ENCODE measurements at places on chromosomes 11 and 22. TPM values are rescaled to one million over a fixed set of nuclear protein-coding genes. Genes with fewer than 3 reads are reported as not detected.

DNA sequence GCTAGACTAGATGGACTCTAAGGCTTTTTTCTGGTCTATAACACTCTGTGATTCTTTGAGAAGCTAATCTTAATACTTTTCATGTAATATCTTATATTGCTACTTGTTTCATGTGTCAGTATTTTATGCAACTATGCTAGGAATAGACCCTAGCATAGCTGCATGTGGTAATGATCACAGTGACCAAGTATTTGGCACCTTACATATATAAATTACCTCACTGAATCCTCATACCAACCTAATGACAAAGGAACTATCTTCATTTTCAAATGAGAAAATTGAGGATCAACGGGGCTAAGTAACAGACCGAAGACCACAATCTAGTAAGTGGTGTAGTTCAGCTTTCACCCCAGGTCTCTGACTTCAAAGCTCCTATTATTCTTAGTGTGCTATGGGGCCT lies 327.3 kb upstream of the PITPNB start:
- no peaks in the 10 kb centered on the region for H3K4me1 ChIP-seq
- H3K36me3 ChIP-seq: no peaks in the 10 kb centered on the region
- no peak overlapping the region for H3K4me3 ChIP-seq
- H3K27ac ChIP-seq: no peak overlapping the region
- no peaks in the 10 kb centered on the region for H3K27me3 ChIP-seq

- no peak overlapping the region for H3K4me3 ChIP-seq
- H3K36me3 ChIP-seq: no peaks in the 10 kb centered on the region
- no peaks in the 10 kb centered on the region for H3K4me1 ChIP-seq
Measured at GRCh38 chr22:22576244-22576988, 17.4 kb upstream of the PRAME start.

DNA sequence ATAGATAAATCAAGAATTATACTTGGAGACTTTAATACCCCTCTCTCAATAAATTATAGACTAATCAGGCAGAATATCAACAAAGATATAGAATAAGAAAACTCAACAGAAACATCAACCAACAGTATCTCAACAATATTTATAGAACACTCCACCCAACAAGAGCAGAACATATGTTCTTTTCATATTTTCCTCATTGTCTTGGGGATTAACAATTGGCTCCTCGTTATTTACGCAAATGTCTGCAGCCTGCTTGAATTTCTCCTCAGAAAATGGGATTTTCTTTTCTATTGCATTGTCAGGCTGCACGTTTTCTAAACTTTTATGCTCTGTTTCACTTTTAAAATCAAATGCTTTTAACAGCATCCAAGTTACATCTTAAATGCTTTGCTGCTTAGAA lies 37.0 kb upstream of the FBLN1 start:
- no peaks in the 10 kb centered on the region for H3K36me3 ChIP-seq
- H3K4me1 ChIP-seq: no peaks in the 10 kb centered on the region
- H3K4me3 ChIP-seq: no peak overlapping the region
- H3K27me3 ChIP-seq: no peaks in the 10 kb centered on the region

DNA sequence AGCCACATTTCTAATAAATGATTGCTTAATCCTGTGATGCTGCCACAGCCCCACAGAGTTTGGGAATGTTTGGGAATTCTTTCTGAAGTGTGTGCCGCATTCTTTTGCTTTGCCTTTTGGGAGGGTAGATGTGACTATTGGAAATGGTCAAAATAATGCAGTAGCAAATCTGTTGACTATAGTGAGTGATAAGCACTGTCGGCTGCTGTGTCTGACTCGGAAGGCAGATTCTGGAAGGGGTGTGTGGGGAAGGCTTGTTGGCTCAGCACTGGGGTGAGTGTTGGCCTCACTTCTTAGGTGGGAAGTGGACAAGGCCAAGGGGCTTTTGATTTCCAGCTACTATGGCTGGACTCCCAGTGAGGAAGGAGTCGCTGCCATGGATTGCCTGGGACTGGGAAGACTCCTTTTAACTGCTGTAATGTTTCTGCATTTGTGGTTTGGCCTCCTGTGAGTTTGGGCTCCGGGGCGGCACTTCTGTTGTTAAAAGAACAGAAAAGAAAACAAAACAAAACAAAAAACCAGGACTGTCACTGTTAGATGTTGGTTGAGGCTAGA lies 20.1 kb downstream of the ZBTB16 start:
- no peaks in the 10 kb centered on the region for H3K27me3 ChIP-seq
- peaks cover 20% of the 10 kb centered on the region for H3K36me3 ChIP-seq
- peaks cover 60% of the 10 kb centered on the region for H3K4me1 ChIP-seq
- no peak for DNase-seq
- peak overlapping the region; percentile 79 for H3K27ac ChIP-seq

DNA sequence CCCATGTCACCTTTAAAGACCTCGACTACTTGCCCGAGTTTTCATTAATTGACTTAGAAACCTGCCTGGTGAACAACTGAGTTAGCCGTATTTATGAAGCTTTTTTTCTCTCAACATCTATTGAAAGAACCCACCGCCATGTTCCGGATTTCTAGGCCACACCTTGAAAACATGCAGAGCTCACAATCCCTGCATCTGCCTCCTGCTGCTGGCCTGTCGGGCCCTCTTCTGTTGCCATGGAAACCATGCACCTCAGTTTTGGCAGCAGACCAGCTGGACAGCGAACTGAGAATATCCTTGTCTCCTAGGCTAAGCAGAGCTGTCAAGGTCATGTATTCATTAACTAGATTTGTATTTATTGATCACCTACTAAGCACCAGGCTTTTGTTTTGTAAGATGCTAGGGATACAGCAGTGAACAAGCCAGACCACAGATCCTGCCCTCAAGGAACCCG lies 4.3 kb upstream of the PATZ1 start:
- DNase-seq: no peak
- no peak overlapping the region for H3K27ac ChIP-seq
- H3K36me3 ChIP-seq: no peaks in the 10 kb centered on the region
- peaks cover 19% of the 10 kb centered on the region for H3K4me1 ChIP-seq
- H3K4me3 ChIP-seq: no peak overlapping the region
- H3K27me3 ChIP-seq: no peaks in the 10 kb centered on the region

DNA sequence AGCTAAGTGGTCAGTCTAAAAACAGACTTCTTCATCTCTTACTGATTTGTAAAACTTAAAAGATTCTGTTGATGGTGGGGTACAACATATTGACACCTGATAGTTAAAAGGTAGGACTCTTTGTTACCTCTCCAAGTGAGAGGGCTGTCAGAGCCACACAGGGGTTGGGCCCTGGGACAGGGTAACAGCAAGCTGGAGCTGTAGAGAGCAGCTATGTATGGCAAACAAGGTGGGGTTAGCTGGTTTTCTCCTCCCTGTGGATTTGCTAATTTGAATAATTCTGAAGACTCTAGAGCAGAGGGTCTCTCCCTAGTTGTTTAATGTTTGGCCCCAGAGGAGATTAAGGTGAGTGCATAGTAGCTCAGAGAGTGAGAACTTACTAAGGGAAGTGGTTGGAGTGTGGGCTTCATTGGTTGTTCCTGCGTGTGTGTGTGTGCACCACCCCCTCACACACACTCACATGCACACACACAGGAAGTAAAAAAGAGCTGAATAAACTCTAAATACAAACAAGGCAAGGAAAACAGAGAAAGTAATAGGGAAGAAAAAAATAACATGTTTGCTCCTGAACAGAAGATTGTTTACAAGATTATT lies 9.2 kb upstream of the GAS2 start:
- H3K4me3 ChIP-seq: no peak overlapping the region
- H3K4me1 ChIP-seq: no peaks in the 10 kb centered on the region
- no peaks in the 10 kb centered on the region for H3K27me3 ChIP-seq
- no peak overlapping the region for H3K27ac ChIP-seq
- DNase-seq: no peak

DNA sequence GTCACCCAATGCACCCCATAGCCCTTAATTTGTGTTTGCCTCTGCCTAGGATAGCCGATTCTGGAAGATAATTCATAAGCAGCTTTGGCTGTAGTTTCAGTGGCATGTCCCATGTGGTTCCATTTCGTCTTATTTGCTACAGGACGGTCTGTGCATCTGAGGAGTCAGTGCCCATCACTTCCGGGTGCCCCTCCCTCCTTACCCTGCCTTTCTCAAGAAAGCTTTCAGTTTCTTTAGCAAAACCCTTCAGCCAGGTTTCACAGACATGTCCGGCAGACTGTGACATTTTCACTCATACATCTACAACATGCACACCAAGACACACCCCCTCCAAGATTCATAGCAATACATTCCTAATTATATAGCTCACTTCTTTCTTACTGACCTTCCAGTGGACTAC lies 14.3 kb downstream of the TP53AIP1 start:
- peak; percentile 77 for DNase-seq
- no peaks in the 10 kb centered on the region for H3K36me3 ChIP-seq
- no peaks in the 10 kb centered on the region for H3K27me3 ChIP-seq
- H3K4me3 ChIP-seq: peak overlapping the region; percentile 35

DNA sequence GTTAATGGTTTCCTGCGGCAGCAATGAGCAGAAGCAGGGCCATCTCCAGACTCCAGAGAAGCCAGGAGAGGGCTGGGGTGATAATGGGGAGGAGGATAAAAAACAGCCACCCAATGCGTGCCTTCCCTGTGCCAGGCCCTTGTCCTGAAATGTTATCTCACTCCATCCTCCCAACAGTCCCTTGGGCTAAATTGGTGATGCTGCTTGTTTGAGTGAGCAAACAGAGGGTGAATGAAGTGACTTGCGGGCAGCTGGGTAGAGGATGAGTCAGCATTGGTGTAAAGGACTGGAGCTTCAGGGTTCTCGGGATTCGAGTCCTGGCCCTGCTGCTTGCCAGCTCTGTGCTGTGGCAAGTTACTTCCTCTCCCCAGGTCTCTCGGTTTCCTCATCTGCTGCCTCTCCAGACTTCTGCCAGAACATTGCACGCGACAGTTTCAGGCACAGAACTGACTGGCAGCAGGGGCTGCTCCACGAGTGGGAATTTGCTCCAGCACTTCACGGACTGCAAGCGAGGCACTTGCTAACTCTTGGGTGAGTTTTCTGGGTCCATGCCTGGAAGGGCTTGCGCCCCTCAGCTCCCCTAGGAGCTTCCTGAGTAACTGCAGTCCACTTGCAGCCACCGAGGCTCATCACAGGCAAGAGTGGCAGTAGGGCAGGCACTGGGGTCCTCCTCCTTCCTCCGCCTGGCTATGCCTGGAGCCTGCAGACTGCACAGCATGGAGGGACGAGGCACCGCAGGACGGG lies at the start of gene P2RY6:
P2RY6 (plus strand) TSS at position 403 of the 744 bp plus-strand sequence. CDS start 24,181 bp downstream, outside the sequence.
- H3K4me3 ChIP-seq: peak within 1 kb of the TSS; percentile 65
- DNase-seq: no peak
- H3K36me3 ChIP-seq: no peaks in the 10 kb centered on the region
- H3K4me1 ChIP-seq: peaks cover 10% of the 10 kb centered on the region

DNA sequence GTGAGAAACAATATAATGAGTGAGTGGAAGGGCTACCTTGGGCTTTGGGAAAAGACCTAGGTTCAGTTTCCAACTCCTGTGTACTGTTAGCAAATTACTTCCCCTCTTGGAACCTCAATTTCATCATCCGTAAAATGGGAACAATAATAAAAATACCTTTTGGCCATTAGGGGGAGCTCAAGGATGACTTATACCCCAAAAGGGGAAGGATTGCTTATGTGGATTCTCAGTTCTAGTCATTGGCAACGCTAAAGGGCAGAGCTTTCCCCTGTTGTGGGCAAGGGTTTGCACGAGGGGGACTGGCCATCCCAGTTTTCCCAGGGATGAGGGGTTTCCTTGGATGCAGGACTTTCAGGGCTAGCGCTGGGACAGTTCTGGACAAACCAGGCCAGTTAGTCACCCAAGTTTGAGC lies 3.1 kb upstream of the COMMD9 start:
- H3K4me1 ChIP-seq: peaks cover 8% of the 10 kb centered on the region
- H3K27ac ChIP-seq: no peak overlapping the region
- no peaks in the 10 kb centered on the region for H3K36me3 ChIP-seq
- H3K27me3 ChIP-seq: no peaks in the 10 kb centered on the region
- DNase-seq: no peak

DNA sequence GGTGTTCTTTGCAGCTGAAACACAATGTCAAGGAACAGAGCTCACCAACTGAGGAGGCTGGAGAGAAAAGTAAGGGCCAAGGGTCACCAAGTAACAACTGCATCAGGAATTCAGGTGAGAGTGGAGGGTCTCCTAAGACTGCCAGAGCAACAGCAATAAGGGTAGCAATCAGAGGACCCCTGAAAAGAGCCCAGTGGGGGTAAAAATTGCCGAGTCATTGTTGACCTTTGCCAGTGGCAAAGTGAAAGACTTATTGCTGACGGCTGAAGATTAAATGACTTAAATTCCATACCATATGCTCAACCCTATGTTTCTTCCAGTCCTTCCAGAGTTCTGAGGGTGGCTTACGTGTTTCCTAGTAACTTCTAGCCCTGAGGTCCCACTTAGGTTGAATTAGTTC lies 51.9 kb upstream of the ARHGAP42 start:
- no peak overlapping the region for H3K27ac ChIP-seq
- H3K27me3 ChIP-seq: no peaks in the 10 kb centered on the region
- H3K4me3 ChIP-seq: no peak overlapping the region

DNA sequence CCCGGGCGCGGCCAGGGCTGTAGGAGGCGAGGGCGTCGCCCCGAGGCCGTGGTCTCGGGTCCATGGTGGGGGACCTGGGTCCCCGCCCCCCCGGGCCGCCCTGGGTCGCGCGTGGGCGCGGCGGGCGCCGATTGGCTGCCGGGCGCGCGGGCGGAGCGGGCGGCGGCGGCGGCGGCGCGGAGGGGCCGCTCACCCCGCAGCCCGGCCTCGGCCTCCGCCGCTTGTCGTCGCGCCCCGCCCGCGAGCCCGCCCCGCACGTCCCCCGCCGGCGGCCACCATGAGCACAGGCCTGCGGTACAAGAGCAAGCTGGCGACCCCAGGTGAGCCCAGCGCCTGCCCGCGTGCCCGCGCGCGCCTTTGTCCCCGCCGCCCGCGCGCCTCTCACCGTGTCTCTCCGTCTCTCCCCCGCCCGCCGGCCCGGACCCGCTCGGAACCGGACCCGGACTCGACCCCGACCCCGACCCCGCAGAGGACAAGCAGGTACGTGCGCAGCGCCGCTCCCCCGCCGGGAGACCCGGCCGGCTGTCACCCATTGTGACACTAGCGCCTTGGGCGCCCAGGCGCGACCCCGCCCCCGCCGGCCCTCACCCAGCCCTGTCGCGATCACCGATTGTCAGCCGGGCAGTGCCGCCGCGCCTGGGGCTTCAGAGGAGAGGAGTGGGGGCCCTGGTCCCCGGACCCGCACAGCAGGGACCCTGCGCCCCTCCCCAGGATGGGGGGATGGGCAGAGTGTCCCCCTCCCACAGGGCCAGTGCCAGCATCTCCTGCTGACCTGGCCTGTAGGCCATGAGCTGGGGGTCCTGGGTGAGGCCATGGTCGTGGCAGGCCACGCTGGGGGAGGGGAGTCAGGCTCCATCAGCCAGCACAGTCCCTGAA lies at the start of gene SEPTIN5:
SEPTIN5 (plus strand) TSS at position 192 of the 876 bp plus-strand sequence; CDS start at position 278, 86 bp downstream.
- no peak within 1 kb of the TSS for H3K27ac ChIP-seq
- peak within 1 kb of the TSS; percentile 55 for H3K4me3 ChIP-seq
- H3K27me3 ChIP-seq: peaks cover 68% of the 10 kb centered on the region
- H3K4me1 ChIP-seq: peaks cover 45% of the 10 kb centered on the region

The NAALAD2 gene
- 8.1 TPM for total RNA-seq

The ACTN3 gene
- total RNA-seq: not detected

All from spleen (tissue), 13 donors.